Heart right ventricle (tissue), 16 donors: ENCODE measurements at places on chromosomes 2 and 18.

DNA sequence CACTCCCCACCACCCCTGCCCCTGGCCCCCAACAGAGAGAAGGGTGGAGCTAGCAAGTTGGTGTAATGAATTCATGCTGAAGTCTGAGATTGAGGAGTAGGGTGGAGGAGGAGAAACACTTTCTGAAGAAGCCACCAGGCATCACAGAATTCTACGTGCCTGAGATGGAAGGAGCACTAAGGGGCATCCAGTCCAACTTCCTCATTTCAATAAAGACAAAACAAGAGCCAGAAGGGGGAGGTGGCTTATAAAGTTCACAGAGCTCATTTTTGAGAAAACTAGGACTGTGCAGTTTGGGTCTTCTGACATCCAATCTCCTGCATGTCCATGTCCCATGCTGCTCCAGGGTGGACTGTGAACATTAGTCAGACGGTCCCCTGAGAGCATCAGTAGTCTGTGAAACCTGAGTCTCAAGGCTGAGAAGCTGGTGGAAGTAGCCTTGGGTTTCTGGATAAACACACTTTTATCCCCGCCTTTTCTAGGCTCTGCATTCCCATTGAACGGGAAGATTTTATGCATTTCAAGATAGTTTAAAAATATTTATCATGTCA, 77.7 kb downstream of the TRIM43 start:
- DNase-seq = no peak

DNA sequence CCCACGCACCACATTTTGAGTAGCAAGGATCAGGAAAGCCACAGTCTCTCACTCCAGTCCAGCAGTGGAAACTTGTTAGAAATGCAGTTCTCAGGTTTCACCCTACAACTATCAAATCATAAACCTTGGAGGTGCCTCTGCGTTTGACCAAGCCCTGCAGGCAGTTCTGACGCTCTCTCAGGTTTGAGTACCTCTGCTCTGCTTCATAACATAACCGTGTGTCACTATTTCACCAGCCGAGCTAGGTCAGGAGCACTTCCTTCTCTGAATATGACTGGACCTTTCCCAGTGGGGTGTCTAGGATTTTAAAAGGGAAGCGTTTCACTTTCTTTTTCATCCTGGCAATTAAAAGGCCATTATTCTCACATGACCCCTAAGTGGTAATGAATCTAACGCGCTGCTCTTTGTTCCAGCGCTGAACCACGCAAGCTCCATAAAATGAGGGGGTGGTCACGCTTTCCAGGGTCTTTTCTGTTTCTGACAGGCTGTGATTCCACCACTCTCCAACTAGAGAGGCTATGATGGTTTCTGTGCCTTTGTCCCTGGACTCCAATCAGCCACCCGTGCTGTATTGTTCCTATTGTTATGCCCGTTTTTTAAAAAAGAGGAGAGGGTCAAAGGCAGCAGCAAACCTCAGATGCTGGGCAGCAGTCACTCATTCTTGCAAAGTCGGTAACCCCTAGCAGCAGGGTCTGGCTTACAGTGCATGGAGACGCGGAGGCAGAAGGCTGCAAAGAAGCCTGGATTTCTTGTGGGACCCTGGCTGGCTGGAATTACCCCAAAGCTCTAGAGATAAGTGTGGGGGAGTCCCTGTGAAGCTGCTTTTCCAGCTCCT, 75.2 kb upstream of the CTNNA2 start:
- DNase-seq = no peak

- no peak for DNase-seq
Observed at GRCh38 chr2:2688254-2688653, 357.2 kb upstream of the MYT1L start.

GRCh38 chr2:101476605-101477208, 1.8 kb upstream of the RFX8 start:
- no peak for DNase-seq

GRCh38 chr2:106129150-106129549, 65.0 kb downstream of the UXS1 start:
- no peak for DNase-seq

GRCh38 chr2:43634604-43635306, 2.3 kb upstream of the PLEKHH2 start:
- DNase-seq = no peak

DNA sequence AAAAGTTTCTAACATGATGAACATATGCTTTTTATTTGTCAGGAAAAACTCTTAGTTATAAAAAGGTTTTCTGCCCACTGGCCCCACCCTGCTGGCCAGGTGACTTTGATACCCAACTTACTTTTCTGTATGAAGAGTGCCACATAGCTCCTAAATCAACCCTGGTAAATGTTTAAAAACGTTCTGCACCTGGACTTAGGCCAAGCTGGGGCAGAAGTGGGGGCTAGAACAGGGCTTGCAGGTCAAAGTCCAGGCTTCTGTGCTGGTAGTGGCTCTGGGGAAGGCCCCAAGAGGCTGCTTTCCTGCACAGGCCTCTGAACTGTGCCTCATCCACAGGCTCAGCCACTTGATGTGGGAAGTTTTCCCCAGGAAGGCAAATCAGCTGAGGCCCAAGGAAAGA, 171.7 kb downstream of the ANKRD30B start:
- no peak for DNase-seq

GRCh38 chr18:4639628-4640310, 184.7 kb upstream of the DLGAP1 start:
- no peak for DNase-seq

DNA sequence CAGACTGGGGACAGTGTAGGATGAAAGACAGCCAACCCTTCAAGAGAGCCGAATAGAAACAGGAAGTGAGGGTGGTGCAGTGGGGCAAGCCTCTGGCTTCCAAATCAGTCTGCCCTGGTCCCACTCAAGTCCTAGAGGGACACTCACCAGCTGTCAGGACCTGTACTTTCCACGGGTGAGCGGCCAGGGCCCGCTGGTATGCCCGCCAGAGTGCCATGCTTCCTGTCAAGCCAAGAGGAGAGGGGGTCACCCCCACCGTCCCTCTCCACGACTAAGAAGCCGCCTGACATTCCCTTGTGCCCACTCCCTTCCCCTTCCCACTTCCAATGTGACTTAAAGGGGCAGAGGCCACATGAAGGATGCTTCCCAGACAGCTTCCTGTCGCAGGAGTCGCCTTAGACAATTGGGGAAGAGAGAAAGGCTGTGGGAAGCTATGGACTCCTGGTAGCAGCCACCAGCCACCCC, 564 bp downstream of the MPV17 start:
- DNase-seq = no peak

DNA sequence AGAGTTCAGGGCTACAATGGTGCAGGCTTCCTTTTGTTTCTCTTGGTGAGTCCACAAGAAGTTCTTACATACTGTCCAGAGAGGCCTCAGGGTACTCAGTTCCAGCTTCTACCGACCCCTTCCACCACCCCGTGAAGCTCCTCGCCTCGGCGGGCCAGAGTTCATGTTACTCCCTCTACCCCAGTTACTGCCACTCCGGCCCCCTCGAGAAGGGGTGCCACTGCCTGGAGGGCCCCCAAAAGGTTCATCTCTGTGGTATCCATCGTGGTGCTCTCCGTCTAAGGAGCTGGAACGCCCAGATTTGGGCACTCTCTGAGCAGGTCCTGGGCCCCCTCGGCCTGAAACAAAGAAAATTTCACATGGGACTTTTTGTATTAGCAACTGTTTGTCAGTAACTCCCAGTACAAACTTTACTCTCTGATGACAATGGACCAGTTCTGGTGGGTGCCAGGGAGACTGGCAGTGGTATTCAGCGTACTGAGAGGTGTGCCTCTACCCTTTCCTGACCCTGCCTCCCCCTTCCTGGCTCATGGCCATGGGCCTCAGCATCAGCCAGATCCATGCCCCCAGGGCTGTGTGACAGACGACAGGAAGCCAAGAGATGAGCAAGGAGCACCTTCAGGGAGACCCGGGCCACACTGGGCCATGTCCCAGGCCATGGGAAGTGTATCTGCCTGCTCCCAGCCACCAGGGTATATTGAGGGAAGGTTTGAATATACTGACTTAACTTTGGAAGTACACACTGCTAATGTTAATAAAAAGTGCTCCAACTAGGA, 5.1 kb downstream of the SFT2D3 start:
- DNase-seq = no peak

DNA sequence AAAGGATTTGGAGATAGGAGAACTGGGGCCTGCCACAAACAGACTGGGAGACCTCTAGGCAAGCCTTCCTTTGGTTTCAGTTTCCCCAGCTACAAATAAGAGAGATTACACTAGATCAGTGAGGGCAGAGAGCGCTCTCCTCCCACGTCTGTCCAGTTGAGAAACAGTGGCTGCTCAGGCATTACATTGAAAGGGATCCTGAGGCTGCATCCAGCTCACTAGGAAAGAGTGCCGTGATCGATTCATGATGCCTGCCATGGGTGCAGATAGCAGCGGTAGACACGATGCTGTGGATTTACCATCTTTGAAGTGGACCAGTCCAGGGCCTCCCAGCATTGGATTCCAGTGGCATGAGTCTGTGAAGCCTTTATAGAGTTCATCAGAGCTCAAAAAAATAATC, 62.6 kb downstream of the EN1 start:
- DNase-seq = no peak

DNA sequence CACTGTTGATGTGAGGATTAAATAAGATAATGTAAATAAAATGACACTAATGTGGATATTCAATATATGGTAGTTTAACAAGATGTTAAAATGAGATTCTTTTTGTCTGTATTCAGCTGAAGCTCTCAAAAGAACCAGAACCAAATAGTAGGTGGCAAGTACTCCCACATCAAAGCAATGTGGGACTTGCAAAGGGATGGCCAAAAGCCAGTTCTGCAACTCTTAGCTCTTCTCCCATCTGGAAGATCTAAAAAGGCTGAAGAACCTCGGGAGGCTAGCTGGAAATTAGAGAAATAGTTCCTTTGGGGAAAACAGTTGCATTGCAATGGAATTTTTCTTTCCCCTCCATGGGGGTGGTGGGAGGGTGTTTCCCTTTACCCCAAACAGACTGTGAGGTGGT, 48.7 kb downstream of the FBXO48 start:
- DNase-seq = no peak

GRCh38 chr2:1837458-1837857, 93.1 kb upstream of the PXDN start:
- no peak for DNase-seq

DNA sequence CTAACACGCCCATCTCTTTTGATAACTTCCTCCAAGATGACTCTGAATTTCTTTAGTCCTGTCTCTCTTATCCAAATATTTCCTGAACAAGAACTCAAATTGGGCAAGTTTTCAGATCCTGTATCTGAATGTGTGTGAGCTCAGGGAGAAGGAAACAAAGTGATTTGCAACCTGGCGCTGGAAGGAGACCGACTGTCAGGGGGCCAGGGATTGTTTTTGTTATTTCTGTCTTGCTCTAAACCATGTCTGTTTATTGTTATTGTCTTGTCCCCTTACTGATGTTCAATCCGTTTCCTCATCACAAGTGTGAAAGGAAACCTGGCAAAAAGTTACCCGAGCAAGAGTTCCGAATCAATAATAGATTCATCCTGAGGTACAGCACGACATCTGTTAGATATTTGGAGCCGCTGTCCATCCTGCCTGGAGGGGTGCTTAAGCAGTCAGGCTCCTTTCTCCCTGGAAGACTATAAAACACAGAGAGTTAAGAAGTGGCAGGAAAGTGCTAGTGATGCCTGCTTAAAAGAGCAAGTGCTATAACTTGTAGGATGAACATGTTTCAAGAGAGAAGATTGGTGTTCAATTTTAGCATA, 132.5 kb upstream of the OSR1 start:
- DNase-seq = no peak

- no peak for DNase-seq
Observed at GRCh38 chr2:203407496-203407895, 79.3 kb downstream of the ABI2 start.

- no peak for DNase-seq
Observed at GRCh38 chr2:120968307-120969015, 232.8 kb downstream of the GLI2 start.

GRCh38 chr18:74512321-74513053, 16.3 kb downstream of the CNDP2 start:
- no peak for DNase-seq

GRCh38 chr18:64220941-64221340, 72.1 kb upstream of the LINC00305 start:
- DNase-seq = no peak

GRCh38 chr2:9318461-9319337, 104.6 kb downstream of the ITGB1BP1 start:
- peak; percentile 86 for DNase-seq

- no peak for DNase-seq
Observed at GRCh38 chr2:23494286-23494685, 109.3 kb downstream of the KLHL29 start.

GRCh38 chr18:39558658-39559057, 1993.1 kb upstream of the CELF4 start:
- no peak for DNase-seq

DNA sequence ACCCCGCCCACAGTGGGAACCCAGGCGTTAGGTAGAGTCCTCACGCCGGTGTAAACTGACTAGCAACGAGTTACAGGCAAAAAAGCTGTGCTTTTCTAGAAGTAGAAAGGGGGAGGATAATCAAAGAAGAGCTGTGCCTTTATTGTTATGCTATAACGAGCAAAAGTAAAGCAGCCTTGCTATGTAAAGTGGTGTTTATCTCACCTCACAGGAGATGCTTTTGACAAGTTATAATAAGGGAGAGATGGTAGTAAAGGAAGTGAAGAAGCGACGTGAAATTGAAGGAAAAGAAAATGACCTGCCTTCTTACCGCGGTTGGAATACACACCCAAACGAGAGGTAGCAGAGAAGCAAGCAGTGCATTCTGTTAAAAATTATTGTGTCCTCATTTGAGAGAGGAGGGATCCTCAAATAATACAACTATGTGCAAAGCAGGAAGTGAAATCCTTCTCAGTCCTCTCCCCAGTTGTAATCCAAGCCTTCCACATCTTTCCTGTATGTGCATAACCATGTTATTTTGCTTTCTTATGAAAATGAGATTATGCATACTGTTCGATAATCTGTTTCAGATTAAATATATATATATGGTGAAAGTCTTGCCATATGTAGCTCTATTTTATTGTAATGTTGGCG, 962 bp downstream of the TANK start:
- no peak for DNase-seq

DNA sequence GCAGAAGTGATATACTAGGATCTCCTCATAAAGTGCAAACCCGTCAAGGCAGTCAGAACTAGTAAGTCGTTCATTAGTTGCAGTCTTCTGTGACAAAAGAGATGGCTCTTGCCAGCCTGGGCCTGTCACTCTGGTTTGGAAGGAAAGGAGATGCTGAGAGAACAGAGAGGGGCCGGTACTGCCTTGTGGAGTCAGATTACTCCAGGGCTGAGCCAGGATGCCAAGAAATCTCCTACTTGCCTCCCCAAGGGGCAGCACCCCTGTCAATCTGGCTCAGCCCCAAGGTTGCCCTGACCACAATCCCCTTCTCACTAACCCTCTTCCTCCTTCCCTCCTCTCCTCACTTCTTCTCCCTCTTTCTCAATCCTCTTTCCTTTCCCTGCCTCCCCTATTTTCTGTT, 62.9 kb upstream of the ASPRV1 start:
- DNase-seq = no peak

GRCh38 chr2:17713291-17713690, 40.3 kb downstream of the SMC6 start:
- no peak for DNase-seq

DNA sequence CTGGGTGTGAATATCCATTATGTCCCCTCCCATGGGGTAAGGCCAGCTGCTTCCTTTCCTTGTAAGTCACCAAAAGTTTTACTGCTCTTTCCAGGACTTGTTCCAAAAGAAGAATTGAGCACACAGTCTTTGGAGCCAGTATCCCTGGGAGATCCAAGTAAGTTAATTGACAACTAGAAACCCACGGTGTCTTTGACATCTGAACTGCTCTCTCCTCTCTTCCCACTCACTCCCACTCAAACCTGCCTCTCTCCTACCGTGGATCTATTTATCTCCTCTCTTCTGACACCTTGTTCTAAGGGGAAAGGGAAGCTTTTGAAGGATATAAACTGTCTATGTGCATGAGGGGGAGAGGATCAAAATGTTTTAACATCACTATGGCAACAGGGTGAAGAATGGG, 86.7 kb downstream of the VIT start:
- DNase-seq = no peak
